Type B pancreatic cell (in vitro differentiated cells): ENCODE measurements at places on chromosomes 7 and 10. TPM values are rescaled to one million over a fixed set of nuclear protein-coding genes. Genes with fewer than 3 reads are reported as not detected.

DNA sequence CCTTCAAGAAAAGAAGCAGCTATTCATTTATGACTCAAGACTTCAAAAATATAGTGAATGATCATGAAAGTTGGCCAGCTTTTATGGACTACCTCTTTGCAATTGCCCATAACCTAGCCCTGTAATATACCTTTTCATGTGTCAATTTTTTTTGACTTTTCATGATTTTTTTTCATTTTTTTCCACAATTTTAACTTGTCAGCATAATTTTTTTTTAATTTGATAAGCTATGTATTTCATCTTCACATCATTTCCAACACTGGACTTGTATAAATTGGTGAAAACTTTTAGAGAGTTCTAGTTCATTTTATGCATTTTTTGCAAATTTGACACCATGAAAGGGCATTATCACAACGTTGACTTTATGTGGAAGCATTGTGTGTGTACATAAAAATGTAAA, 220.8 kb upstream of the NFE2L3 start:
- H3K4me1 ChIP-seq: no peaks in the 10 kb centered on the region
- DNase-seq: no peak
- no peak overlapping the region for H3K4me3 ChIP-seq
- H3K36me3 ChIP-seq: no peaks in the 10 kb centered on the region
- H3K27me3 ChIP-seq: no peaks in the 10 kb centered on the region
- H3K27ac ChIP-seq: no peak overlapping the region

INSIG1 gene
- total RNA-seq: 38.2 and 55.2 TPM in 2 replicates

XRCC2 gene
- 5.5 and 16.3 TPM in 2 replicates for total RNA-seq

GRCh38 chr10:125533866-125534265, 149.1 kb downstream of the TEX36 start:
- H3K27ac ChIP-seq: no peak overlapping the region
- H3K36me3 ChIP-seq: no peaks in the 10 kb centered on the region

MPP7 gene
- 11.8 and 27.7 TPM in 2 replicates for total RNA-seq

- H3K27me3 ChIP-seq: peaks cover 19% of the 10 kb centered on the region
- DNase-seq: no peak
- H3K4me1 ChIP-seq: no peaks in the 10 kb centered on the region
- H3K27ac ChIP-seq: no peak overlapping the region
- no peak overlapping the region for H3K4me3 ChIP-seq
- H3K36me3 ChIP-seq: no peaks in the 10 kb centered on the region
These were observed 39.3 kb downstream of the CYP26A1 start for GRCh38 chr10:93113042-93113441.

DNA sequence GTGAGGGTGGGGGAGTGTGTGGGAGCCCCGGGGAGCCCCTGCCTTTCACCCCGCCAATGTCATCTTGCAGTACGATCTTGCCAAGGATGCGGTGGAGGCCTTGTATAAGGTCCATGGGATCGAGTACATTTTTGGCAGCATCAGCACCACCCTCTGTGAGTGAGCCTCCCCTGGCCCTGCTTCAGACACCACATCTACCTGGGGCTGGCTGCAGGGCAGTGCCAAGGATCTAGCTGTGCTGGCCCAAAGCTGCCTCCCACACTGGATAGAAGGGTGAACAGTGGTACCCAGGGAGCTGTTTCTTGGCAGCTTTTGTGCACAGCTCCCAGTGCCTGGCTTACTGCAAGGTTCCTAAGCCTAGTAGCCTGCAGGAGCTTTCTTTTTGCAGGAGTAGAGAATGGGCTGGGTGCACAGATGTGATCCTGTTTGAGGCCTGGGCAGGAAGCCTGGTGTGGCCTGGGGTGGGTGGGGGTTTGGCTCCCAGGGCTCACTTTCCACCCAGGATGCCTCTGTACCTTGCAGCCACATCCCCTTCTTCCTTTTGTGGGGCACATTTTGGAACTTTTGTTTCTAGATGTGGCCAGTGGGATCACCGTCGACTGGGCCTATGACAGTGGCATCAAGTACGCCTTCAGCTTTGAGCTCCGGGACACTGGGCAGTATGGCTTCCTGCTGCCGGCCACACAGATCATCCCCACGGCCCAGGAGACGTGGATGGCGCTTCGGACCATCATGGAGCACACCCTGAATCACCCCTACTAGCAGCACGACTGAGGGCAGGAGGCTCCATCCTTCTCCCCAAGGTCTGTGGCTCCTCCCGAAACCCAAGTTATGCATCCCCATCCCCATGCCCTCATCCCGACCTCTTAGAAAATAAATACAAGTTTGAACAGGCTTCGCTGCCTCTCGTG, 12.2 kb upstream of the CPA1 start:
- DNase-seq: no peak
- peaks cover 67% of the 10 kb centered on the region for H3K4me1 ChIP-seq
- peak overlapping the region; percentile 42 for H3K27ac ChIP-seq
- peaks cover 3% of the 10 kb centered on the region for H3K36me3 ChIP-seq
